ENCODE measurements at places on chromosomes 2 and 18. TPM values are rescaled to one million over a fixed set of nuclear protein-coding genes. Genes with fewer than 3 reads are reported as not detected.

The LYG2 gene
- not detected for total RNA-seq

The SP140 gene
- 1.0 TPM for total RNA-seq

The UGP2 gene
- 70.4 TPM for total RNA-seq

The MITD1 gene
- total RNA-seq: 25.3 TPM

The EPHA4 gene
- 34.4 TPM for total RNA-seq

The OXER1 gene
- 0.46 TPM for total RNA-seq

The B3GNT7 gene
- 0.09 TPM for total RNA-seq

The STRADB gene
- total RNA-seq: 29.3 TPM

The RFTN2 gene
- total RNA-seq: 7.3 TPM

The CASP8 gene
- total RNA-seq: 28.4 TPM

The NEURL3 gene
- total RNA-seq: not detected

The GALNT5 gene
- not detected for total RNA-seq

The SERPINB8 gene
- total RNA-seq: 11.3 TPM

The ELOA2 gene
- total RNA-seq: not detected

The CCDC85A gene
- total RNA-seq: 0.15 TPM

The STAT4 gene
- 0.33 TPM for total RNA-seq

The TSPYL6 gene
- not detected for total RNA-seq

The GPR35 gene
- 2.9 TPM for total RNA-seq

The RBM43 gene
- 4.9 TPM for total RNA-seq

The GNAL gene
- 0.06 TPM for total RNA-seq

The RBKS gene
- total RNA-seq: 0.66 TPM

The SLC23A3 gene
- total RNA-seq: 2.2 TPM

The TRABD2A gene
- total RNA-seq: 0.46 TPM

The GALNT1 gene
- 25.6 TPM for total RNA-seq

The SERPINB7 gene
- 12.2 TPM for total RNA-seq

The NIF3L1 gene
- 56.4 TPM for total RNA-seq

The CROCC2 gene
- not detected for total RNA-seq

The LIPG gene
- 8.4 TPM for total RNA-seq

The CREG2 gene
- not detected for total RNA-seq

The NAPG gene
- 57.5 TPM for total RNA-seq

The TPO gene
- not detected for total RNA-seq

The LIMS2 gene
- 1.2 TPM for total RNA-seq

The DSG1 gene
- total RNA-seq: not detected

The SCN7A gene
- not detected for total RNA-seq

The ARMC9 gene
- total RNA-seq: 14.9 TPM

The CD8B2 gene
- total RNA-seq: not detected

The CCDC150 gene
- 28.0 TPM for total RNA-seq

The ASPRV1 gene
- total RNA-seq: 0.73 TPM

The RAB31 gene
- total RNA-seq: 8.1 TPM

The THADA gene
- total RNA-seq: 39.7 TPM

The SERPINB11 gene
- not detected for total RNA-seq

The M1AP gene
- not detected for total RNA-seq
